NCI-H1417 treated with DMSO at 0.1 percent for 48 hours (cell line): ENCODE measurements at places on chromosomes 2 and 18.

DNA sequence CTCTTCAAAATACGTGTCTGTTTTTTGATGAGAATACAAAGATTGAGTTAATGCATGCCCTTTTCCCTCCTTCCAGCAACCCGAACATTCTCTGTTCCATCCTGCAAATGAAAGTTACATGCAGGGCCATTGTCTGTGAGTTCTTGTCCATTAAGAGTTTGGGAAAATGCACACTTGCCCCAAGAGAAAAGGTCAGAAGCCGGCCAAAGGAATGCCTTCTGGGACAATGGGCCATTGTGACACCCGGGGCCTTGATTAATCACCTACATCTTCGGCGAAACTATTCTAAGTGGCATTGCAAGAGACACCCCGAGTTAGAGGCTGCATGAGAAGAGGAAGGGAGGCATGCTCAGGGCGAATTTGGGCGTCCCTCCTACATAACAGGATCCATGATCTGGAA is 73.7 kb upstream of the COPS8 start:
- DNase-seq, result no peak

GRCh38 chr18:8402237-8402636 is 207.0 kb upstream of the RAB12 start:
- DNase-seq, result no peak

DNA sequence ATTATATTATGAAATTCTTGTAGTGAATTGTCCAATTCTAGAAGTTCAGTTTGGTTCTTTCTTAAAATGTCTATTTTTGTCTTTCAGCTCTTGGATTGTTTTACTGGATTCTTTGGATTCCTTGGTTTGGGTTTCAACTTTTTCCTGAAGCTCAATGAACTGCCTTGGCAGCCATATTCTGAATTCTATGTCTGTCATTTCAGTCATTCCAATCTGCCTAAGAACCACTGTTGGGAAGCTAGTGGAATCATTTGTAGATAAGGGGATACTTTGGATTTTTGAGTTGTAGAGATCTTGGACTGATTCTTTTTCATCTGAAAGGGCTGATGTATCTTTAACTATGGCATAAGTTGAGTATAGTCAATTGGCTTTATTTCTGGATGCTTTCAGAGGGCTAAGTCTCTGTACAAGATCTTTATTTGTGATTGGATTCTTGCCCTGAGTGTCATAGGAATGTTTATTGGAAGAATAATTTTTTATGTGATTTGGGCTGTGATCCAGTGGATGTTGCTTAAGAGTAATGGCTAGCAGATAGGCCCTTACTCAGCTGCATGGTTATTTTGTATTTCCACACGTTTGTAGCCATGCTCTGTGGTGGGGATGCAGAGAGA is 42.3 kb downstream of the SERPINB7 start:
- no peak for DNase-seq

DNA sequence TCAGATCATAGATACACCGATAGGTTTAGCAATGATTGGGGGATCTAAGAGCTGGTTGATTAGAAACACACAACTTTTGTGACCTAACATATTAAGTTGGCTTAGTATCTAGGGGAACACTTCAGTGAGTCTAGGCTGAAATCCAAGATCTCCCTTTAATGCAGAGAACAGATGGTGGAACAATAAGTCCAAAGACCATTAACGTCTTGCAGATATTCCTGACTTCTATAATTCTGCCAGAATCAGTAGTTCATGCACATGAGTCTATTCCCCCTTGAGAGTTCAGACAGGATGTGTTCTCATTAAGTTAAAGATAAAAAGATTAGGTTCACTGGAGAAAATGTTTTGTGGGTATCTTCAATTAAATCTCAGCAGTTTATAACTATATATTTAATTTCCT is 506.5 kb downstream of the TSN start:
- DNase-seq, result no peak

- DNase-seq, result no peak
Observed at GRCh38 chr18:43180814-43181213, 65.3 kb upstream of the RIT2 start.

DNA sequence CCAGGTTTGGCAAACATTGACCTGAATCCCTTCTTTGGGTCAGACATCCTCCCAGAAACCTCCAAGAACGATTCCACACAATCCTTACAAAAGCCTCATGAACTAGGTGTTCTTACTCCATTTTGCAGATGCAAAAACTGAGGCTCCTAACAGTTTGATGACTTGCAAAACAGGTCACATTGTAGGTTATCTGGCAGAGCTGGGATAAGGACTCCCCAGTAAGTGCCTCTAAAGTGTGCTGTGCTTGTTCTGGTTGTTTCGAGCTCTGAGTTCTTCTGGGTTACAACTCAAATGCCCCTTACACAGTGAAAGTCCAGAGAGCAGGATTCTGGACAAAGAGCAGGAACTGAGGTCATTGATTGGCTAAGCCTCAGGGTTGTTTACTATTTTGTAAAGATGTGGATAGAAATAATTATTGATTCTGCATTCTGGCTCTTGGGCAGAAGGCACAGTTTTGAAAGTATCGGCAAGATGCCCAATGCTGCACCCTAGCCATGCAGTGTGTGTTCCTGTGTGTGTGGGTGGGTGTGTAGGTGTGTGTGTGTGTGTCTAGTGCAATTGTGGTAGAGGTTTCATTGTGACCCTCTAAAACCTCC is 17.0 kb upstream of the IGFBP2 start:
- no peak for DNase-seq

GRCh38 chr18:79612291-79613108 is 67.1 kb upstream of the CTDP1 start:
- DNase-seq, result no peak

DNA sequence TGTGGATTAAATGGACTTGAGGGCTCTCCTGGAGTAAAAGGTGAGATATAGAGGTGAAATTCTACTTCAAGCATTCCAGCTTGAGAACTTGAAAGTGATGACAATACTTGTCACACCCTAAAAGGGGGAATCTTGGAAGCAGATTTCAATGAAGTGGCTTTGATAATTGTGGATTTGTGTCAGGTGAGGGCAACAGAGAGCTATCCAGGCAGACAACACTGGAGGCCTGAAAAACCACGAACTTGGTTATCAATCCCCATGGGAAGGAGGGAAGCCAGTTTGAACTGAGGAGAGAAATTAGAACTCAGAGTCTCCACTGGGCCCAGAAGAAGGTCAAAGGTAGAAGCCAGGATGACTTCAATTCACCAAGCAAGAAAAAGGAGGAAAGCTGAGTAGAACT is 263.9 kb downstream of the FIGN start:
- DNase-seq, result no peak

GRCh38 chr2:109549016-109549590 is 64.7 kb downstream of the SEPTIN10 start:
- DNase-seq, result no peak

- DNase-seq, result no peak
Observed at GRCh38 chr2:197168705-197169104, 141.9 kb downstream of the ANKRD44 start.

GRCh38 chr2:16216558-16216945 is 276.2 kb downstream of the MYCN start:
- DNase-seq, result no peak

GRCh38 chr2:46815121-46815802 is 100.3 kb downstream of the MCFD2 start:
- DNase-seq, result no peak

DNA sequence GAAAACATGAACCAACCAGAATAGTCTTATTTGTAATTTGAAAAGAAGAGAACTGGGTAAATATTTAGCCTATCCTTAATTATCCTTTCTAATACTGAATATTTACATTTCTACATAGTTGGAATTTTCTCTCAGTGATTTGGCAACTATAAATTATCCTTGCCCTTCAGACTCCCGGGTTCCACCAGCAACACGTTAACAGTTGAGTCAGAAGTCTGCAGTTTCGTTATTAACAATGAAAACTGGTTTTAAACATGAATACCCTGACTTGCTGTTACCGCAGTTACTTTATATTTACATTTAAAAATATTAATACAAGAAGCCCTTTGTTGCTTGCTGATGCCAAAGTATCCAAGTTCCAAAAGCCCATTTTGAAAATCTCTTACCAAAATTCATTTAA is 673.0 kb downstream of the ARHGAP15 start:
- DNase-seq, result no peak

DNA sequence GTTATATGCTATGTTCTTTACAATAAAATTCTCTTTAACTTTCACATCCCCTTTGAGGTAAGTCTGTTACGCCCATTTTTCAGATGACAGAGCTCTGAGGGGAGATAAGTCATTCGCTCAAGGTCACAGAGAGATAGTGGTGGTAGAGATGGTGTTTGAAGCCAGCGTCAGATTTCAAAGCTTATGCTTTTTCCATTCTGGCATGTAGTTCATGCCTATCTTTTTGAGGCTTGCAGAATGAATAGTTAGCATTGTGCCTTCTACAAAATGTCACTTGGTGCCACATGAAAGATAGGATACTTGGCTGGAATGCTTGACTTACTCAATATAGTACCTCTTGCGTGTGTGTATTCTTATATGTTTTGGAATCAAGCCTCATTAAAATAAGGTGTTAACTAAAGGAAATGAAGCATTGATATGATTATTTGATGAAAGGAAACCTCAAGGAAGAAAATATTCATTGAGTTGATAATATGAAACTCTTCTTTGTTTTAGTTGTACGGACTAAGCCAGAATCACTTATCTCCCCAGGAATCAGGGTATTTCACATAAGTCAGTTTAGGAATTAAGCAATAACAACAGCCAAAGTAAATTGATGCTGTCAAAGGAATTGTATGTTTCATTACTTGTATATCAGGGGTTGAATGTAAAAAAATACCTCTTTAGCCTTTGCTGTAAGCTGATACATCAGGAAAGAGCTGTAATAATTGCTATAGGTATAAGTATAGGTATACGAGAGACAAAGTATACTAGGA is 15.5 kb downstream of the SPATS2L start:
- DNase-seq, result no peak

GRCh38 chr2:75064691-75065396 is 106.4 kb downstream of the POLE4 start:
- no peak for DNase-seq

DNA sequence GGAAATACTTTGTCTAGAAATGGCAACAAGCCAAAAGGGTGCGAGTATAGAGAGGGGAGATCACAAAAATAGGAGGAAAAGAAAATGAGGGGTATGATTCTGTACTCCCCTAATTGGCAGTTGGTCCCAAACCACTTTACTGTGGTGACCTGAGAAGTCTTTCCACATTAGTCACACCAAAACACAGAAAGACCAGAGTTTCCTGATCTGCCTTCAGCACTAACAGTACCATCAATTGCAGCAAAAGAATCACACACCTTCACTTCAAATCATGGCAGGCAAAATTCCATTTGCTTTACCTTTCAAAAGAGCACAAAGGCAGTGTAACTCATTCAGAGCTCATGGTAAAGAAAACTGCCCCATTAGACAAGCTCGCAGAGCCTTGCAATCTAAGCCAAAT is 86.8 kb downstream of the ALK start:
- no peak for DNase-seq

DNA sequence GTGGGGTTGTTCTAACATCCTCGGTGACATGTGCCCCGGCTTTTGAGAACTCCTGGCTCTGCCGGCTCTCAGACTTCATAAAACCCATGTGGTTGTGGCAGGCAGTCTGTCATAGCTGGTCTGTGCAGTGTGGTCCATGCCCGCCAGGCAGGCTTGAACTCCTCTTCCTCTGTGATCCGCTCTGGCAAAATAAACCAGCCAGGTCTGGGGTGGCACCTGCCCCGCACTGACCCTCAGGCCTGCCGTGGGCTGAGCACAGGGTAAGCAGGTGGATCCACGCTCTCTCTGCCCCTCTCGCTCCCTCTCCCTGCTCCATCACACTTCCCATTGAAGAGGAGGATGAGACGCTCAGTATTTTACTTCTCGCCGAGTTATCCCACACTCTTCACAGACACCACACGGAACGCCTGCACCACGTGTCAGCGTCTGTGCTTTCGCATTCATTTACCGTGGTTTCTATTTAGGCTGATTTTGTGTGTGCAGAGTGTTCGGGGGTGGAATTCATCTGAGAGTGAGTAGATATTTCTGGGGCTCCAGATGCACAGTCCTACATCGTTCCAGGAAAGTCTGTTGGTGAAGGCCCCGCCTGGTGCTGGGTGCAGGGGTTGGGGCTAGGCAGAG is 56.4 kb downstream of the RTP5 start:
- DNase-seq, result no peak

GRCh38 chr2:61091485-61091884 is 25.8 kb downstream of the SANBR start:
- DNase-seq, result no peak

DNA sequence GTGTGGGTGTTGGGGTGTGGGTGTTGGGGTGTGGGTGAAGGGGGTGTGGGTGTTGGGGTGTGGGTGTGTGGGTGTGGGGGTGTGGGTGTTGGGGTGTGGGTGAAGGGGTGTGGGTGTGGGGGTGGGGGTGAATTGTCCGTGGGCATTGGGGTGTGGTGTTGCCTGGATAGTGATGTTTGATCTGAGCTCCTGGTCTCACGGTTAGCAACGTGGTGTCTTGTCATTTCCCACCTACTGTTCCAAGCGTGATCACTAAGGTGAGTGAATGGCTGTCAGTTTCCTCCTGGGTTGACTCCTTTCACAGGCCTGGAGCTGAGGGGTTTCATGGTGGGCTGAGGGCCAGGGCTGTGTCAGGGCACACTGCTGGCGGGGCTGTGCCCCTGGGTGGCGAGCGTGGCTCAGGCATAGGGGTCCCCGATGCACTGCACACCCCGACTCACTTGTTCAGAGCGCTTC is 27.2 kb downstream of the RTP5 start:
- no peak for DNase-seq

DNA sequence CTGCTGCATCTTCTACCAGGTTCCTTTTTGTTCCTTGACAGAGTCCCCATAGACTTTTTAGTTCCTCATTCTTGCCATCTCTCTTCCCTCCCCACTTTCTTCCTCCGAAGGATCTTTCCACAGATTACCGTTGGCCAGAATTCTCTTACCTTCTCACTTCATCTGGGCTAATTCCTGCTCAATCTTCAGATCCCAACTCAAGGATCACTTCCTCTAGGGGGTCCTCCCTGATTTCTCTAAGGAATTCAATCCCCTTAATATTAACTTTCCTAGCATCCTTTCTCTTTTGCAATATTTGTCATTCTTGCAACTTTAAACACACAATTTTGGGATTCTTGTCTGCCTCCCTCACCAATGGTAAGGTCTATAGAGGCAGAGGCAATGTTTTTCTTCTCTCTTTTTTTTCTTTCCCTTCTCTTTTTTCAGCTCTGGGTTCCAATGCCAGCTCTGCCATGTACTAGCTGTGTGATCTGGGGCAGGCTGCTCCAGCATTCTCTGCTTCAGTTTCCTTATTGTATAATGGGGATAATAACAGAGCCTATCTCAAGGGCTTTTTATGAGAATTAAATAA is 5.4 kb upstream of the KCNE4 start:
- DNase-seq, result no peak

DNA sequence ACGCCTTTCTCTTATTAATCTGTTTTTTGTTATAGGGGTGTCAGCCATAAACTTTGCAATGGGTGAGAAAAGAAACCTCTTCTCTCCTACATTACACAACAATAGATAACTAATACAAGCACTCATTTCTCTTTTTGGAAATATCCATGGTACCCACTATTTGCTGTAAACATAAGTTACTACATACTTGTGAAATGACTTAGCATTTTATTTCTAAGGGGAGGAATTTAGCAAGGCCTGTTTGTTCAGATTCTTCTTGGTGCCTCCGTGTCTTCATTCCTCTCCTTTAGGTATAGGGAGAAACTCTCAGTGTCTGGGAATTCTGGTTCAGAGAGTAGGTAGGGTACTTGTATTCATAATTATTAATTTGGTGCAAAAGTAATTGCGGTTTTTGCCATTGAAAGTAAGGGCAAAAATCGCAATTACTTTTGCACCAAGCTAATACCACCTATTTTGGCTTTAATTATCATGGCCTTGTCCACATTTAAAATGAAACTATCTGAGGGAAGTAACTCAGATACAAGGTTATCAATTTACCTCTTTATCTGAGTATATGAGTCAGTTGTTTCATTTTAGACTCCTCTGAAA is 134.8 kb downstream of the MREG start:
- DNase-seq, result no peak

GRCh38 chr2:126858991-126859390 is 39.7 kb upstream of the TEX51 start:
- no peak for DNase-seq
